ENCODE measurements at places on chromosomes 3 and 15.

DNA sequence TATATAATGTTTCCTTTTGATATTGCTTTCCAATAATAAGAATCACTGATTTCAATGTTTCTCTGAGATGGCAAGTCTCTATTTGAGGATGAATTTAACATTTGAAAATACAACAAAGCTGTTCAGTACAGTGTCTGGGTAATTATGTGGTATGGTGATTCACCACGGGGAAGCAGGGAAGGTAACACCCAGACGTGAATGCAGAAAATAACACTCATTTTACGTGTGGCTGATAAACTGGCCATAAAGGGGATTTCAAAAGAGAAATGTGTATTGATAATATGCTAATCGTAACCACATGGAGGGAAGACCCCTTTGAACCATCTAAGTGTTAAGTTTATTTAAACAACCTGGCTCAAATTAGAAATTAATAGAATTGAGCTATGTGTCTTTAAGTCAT lies 344.6 kb downstream of the GRM7 start:
- DNase-seq = no peak

DNA sequence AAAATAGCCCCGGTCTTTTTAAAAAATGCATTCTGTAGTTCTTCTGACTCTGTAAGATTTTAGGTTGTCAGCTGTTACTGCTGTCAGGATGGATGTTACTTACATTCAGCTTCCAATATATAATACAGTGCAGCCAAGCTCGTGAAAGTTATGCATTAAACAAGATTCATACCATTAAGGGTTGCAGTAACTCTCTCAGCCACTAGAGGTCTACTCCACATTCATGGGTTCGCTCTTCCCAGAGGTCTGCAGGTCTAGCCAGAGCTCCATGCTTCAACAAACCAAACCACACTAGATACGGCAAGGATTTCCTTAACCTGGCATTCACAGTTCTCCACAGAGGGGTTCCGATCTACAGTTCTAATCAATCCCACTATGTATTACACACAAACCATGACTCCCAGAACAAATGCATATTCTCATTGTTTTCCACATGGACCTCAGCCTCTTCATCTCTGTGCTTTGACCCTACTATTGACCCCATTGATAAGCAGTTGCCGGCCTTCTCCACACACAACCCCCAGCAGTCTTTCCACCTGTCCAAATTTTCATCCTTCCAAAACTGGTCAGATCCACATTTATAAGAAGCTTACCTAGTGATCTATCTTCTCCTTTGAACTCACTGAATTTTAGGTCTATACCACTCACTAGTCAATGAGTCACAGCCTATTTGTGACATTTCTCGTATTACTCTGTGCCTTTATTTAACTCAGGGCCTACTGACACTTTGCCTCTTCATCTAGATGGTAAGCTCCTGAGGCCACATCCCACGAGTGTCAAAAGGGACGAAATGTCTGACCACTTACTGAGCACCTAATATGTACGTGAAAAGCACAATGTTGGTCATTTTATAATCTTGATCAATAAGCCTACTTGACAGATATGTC lies 33.7 kb downstream of the RORA start:
- DNase-seq = no peak

GRCh38 chr3:185655426-185656320 lies 69.6 kb downstream of the SENP2 start:
- DNase-seq = no peak

DNA sequence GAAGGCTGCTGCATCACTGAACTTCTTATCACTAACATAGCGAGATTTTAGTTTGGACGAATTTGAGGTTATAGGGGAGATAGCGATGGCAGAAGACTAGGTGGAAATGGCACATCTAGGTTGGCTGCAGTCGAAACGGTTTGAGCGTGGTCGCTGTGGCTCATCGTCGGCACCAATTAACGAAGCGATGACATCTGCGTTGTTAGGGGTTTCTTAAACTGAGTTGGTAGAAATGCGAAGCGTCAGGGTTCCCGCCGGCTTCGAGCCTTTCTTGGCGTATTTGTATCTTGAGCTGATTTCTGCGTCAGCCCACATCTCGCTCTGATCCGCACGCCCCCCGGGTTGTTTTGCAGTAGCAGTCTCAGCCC lies 319 bp downstream of the LNP1 start:
- peak; percentile 7 for DNase-seq

DNA sequence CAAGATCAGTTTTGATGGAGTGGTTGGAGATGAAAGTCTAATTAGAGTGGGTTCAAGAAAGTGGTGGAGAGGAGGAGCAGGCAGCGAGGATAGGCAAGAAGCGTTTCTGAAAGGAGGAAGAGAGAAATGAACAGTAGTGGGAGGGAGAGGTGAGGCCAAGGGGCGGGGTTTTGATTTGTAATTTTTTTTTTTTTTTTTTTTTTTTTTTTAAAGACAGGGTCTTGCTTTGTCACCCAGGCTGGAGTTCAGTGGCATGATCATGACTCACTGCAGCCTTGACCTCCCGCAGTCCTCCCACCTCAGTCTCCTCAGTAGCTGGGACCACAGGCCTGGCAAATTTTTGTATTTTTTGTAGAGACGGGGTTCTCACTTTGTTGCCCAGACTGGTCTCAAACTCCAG lies 36.6 kb downstream of the MRAS start:
- no peak for DNase-seq

- DNase-seq = no peak
Observed at GRCh38 chr15:99433026-99433756, 132.6 kb upstream of the MEF2A start.

DNA sequence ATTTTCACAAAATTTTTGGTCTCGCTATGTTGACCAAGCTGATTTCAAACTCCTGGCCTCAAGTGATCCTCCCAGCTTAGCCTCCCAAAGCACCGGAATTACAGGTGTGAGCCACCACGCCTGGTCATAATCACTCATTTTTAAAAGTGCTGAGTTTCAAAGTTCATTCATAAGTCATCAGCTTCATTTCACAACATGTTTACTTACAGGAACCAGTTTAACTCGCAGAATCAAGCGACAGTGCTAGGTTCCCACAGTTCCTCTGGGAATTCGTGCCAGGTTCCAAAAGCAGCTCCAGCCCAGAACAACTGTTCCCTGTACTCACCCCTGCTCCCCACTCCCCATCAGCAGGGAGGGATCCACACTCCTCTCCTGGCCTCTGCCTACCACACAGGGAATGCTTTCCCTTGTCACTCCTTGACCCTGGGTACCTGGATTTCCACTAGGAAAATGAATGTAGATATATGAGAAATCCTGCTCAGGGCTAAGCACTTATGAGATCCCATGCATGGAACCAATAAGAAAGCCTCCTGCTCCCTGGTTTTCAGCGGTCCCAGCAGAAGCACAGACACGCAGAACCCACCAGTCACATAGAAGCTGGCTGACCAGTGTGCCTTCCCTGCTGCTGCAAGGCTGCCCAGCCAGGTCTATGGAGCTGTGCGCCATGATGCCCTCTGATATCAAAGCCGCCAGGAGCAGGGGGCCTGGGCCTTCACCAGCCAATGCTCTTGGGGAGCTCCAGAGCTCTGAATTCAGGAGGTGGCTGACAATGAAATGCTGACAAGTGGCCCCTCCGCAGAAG lies 72.3 kb downstream of the ITGB5 start:
- DNase-seq = no peak

- DNase-seq = no peak
Observed at GRCh38 chr15:47870956-47871625, 153.8 kb downstream of the SEMA6D start.

DNA sequence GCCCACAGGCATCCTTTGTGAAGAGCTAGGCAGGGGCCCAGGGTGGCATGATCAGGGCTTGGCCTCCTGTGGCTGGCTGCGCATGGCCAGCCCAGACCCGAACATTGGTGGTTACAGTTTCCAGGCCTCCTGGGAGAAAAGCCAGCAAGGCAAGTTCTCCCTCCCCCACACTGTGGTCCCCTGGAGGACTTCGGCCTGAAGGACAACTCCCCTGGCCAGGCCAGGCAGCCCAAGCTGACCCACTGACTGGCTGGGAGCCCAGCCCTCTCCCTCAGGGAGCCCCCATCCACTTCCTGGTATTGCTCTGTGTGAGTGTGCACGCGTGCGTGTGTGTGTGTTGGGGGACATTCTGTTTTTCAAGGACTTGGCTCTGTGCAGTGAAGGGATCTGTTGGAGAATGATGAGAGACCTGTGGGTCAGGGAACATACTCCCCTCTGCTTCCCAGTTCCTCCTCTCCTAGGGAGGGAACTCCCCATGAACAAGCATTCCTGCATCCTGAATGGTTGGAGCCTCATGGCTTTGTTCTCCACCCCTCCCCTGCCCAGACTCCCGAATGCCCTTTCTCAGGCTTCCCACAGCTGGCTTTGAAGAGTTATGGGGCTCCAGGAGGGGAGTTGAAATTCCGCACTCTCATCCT lies 29.5 kb downstream of the CORO2B start:
- DNase-seq = no peak

- DNase-seq = no peak
Observed at GRCh38 chr3:173217127-173217526, 76.1 kb upstream of the SPATA16 start.

- DNase-seq = no peak
Observed at GRCh38 chr3:163919154-163919553, 1159.1 kb downstream of the SI start.

DNA sequence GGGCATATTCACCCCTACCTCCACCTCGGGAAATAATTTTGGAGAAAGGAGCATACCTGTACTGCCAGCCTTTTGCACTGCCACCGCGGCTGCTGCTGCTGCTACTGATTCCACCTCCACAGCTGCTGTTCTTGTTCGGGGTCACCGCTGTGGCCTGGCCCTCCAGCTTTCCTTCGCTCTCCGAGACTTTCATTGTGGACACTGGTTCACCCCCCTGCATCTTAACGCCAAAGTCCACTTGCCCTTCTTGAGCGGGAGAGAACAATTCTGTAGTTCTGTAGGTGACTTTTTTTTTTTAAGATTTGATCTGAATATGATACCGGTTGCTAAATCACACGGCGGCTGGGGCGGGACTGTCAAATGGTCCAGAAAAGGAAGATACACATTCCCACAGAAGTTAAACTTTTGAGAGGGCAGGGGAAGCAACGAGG lies 701 bp downstream of the OSBPL11 start:
- DNase-seq = no peak

DNA sequence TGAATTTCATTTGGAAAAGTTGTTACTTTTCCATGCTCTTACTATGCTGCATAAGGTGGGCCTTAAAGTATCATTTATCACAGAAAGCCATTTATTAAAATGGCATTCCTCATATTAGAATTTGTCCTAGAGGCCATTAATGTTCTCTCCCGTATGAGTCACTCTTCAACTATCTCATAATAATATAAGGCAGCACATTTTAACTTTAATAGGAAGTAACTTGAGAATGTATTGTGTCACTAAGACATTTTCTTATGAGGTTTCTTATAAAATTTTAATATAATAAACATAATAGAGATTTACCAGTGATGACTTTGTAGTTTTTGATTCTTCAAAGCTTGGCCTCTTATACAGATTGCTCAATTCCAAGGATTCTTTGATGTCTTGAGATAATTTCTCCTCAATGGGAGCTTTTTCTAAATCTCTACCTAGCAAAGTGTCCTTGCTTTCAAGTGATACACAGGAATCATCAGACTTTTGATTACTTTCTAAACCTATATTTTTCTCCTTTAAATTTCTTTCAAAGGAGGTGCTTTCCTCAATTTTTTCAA lies 74.7 kb downstream of the ZBBX start:
- DNase-seq = no peak

GRCh38 chr3:118530350-118530922 lies 504.2 kb downstream of the IGSF11 start:
- DNase-seq = no peak

GRCh38 chr3:127710155-127710941 lies 37.6 kb downstream of the ABTB1 start:
- no peak for DNase-seq

DNA sequence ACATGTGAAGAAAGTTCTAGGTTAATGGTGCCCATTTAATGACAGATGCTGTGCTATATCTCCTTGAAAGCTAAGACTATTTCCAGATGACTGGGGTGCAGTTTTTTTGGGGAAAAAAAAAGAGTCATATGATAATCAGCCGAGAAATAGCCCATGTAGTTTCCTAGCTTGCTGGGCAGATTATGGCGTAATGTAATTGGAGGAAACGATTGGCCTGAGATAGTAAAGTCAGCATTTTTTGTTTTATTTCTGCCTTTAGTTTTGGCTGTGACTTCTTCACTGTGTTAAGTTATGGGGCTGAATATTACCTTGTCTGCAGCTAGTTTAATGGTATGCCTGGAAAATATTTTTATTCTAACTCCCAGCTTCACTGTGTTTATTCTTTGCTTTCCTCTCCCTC lies 24.0 kb downstream of the PDHB start:
- no peak for DNase-seq

DNA sequence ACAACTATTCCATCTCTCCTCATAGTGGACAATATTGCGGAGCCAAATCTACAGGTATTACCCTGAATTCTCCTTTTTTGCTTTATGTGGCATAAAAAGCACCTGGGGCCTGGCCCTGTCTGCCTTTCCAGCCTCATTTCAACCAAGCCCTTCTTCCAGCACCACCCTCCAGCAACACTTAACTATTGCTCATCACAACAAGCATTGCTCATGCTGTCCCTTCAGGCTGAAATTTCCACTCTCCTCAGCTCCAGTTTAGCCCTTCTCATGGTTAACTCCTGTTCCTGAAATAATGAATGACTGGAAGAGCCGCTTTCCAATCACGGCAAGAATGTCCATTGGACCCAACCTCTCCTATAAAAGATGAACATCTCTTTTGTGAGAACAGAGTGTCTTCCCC lies 107.4 kb downstream of the P2RY1 start:
- DNase-seq = no peak

DNA sequence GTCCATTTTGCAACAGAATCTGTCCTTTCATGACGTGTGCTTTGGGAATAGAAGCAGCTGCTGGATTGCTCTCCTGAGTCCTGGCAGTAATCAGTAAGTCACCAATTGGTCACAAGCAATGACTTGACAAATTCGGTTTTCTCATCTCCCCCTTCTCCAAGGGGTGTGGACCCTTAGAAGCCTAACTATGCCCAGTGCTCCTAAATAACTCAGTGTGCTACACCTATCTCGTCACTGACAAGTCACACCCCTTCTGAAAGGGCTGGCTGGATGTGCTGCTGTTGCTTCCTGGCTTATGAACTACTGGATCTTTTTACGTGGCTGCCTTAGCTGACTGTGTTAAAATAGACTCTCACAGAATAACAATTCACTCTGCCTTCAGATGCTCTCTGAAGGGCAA lies 1351.5 kb downstream of the ZPLD1 start:
- DNase-seq = no peak

DNA sequence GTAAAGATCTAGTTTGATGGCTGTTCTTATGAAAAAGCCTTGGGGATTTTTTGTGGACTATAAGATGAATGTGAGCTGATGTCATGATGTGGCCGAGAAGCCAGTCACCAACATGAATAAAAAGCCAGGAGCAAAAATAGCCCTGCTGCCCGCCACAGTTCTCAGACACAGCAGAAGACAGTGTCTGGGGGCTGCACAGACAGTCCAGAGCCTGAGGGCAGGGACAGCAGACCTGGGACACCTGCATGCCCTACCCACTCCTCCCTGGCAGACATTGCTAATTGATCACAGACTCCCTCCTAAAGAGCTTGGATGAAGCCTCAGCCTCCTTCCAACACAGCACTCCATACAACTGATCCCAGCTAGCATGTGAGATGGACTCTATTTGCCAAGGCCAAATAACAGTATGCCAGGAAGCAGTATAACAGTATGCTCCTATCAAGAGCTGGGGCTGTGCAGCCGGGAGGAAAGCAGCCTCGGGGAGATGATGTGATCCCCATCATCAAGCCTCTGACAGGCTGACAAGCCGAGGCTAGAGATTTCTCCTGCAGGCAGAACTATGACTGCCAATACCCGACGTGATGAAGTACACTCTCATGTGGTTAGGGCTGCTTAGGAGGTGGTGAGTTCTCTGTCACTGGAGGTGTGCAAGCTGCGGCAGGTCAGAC lies 105.4 kb upstream of the RPL32 start:
- no peak for DNase-seq
